ENCODE measurements at places on chromosomes 5 and 9.

DNA sequence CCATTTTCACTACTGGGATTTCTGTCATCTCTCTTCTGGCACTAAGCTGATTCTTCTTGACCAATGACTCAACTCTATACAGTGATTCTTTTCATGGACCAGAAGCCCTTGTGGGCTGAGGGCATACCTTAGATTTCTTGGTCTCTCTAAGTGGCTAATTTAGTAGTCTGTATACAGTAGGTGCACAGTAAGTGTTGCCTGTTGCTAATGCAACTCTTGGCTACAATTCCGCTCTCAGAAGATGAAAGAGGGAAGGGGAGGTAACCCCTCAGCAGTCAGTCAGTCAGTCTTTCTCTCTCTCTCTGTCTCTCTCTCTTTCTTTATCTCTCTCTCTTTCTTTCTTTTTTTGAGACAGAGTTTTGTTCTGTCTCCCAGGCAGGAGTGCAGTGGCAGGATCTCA lies 115.1 kb upstream of the PANK3 start:
- DNase-seq, result no peak

DNA sequence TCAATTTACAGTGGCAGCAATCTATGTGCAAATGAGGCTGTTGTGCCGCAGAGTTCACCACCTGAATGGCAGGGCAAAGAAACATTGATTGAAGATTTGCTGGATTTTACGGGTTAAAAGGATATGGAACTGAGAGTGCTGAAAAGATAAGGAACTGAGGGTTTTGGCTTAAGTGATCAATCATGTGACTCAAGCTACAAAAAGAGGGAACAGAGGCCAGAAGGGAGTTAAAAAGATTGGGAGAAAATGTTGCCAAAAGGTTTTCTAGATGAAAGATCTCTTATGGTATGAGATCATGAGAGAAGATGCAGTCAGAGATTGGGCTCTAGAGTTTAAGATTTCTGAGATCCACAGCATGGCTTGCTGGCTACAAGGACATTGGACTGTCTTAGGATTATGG lies 7.9 kb upstream of the RIMOC1 start:
- no peak for DNase-seq

DNA sequence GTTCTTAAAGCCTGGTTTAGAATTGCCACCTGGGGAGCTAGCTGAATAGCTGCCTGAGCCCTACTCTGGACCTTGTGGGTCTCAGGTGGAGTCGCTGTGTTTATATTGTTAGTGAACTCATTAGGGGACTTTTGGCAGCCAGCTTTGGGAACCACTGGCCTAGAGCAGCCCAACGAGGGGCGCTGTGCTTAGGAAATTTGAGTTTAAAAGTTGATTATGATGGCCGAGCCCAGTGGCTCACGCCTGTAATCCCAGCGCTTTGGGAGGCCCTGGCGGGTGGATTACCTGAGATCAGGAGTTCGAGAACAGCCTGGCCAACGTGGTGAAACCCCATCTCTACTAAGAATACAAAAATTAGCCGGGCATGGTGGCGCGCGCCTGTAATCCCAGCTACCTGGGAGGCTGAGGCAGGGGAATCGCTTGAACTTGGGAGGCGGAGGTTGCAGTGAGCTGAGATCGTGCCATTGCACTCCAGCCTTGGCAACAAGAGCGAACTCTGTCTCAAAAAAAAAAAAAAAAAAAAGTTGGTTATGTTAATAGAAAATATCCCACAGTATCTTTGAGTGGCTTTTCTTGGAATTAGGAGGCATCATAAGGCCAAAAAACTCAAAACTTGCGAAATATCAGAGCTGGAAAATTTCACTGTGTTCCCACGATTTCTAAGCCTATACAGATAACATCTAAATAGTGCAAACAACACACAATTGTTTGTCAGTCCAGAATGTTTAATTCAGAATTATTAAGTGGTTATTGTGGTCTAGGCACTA lies 809 bp downstream of the MCCC2 start:
- DNase-seq, result no peak

- peak; percentile 78 for DNase-seq
Observed at GRCh38 chr5:160629003-160629402, 207.3 kb downstream of the PTTG1 start.

GRCh38 chr9:35577486-35577885 lies 27.6 kb upstream of the TESK1 start:
- DNase-seq, result no peak

DNA sequence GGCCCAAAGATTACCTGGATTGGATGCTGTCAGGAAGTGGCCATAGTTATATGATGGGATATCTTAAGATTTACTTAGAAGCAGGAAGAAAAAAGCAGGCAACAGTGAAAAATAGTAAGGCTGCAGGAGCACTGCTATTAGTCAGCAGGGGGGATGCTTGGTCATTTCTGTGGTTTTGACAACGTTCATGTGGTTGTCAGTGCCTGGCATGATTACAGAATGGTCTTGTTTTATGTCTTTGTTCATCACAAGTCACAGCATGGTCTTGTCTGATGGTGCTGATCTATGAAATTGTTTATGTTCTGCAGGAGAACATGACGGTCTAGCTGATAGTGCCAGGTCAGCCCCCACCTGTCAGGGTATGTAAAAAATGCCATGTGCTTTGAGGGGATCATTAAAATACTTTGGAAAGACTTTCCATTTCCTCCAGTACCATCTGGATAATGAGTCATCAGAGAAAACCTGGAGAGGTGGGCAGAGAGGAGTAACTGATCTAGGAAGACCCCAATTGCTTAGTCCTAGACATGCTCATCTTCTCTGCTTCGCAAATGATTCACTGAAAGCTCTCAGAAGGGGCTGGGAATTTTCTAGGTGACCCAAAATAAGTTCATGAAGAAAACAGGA lies 48.5 kb downstream of the PLGRKT start:
- no peak for DNase-seq

DNA sequence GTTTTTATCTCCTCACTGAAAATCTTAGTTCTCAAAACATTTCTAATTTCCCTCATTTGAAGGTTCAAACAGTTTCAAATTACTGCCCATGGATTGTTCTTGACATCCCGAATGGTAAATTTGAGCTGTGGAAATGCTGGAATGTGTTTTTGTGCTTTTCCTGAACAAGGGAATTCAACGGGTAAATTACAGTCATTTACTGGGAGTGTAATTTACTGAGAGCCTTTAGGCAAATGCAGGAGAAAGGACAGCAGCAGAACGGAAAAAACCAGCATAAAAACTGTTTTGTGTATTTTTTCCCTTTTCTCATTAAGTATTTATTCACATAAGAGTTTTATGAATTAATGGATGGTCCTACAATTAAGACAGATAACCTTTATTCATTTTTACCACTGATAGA lies 139.2 kb downstream of the PBX3 start:
- no peak for DNase-seq

All from DMS79 (cell line).